ENCODE measurements at places on chromosomes 6 and 20.

DNA sequence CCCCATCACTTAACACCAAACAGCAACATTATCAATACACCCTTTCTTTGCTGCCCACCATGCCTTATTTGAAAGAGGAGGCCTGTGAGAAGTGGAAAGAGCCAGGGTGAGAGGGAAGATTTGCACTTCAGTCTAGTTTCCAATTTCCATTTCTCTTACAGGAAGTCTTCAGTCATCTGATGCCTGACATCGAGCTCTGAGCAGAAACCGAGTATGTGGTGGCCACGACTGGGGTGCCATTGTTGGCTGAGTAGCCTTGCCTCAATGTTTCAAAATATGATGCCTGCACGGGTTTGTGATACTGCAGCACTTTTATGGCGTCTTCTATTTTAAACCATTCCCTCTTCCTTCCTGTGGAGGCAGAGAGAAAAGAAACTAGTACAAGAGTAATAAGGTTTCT lies 39.8 kb upstream of the SMIM29 start:
- no peak for DNase-seq

DNA sequence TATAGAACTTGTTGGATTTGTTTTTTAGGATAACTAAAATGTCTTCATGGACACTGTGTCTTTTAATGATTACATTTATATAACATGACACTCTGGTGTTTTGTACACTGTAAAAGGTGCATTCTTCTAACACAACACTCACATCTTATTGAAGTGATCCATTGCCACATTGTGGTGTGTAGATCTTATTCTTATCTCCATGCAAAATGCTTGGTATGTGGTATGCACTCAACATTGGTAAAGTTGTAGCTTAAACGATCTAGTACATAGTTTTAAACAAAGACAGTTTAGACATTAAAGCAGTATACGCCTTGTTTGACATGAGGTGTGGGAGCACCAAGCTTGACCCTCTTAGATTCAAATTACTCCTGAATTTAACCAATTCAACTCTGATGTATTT lies 84.7 kb downstream of the SASH1 start:
- no peak for DNase-seq

DNA sequence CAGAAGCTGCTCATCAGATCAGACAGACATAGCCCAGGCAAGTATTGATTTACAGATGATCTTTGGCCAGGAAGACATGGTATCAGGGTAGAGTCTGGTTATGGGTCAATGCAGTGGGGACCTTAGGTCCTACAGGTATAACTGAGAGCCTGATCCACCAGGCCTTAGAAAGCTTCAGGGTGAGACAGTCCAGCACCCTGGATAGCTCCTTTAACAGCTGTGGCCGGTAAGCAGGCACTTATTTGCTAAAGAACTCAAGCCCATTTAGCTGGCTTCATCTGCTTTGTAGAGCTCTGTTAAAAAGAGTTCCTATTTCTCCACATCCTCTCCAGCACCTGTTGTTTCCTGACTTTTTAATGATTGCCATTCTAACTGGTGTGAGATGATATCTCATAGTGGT lies 39.6 kb downstream of the ESR1 start:
- DNase-seq: peak; percentile 75

DNA sequence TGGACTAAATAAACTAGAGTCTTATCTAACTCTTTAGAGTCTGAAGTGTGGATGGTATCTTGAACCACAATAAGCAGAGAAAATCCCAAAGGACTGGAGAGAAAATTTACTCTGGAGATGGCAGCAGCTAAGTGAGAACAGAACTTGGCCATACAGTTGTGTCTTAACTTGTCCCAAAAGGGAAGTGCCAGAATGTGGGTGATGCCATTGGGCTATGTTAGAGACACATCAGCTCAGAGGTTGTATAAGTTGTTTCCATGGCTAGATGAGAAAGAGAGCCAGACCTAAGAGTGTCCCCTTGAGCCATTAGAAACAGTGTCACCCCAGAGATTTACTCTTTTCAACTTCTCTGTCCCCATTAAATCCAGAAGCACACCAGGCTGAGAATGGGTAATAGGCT lies 36.2 kb downstream of the FOXO3 start:
- DNase-seq: no peak

DNA sequence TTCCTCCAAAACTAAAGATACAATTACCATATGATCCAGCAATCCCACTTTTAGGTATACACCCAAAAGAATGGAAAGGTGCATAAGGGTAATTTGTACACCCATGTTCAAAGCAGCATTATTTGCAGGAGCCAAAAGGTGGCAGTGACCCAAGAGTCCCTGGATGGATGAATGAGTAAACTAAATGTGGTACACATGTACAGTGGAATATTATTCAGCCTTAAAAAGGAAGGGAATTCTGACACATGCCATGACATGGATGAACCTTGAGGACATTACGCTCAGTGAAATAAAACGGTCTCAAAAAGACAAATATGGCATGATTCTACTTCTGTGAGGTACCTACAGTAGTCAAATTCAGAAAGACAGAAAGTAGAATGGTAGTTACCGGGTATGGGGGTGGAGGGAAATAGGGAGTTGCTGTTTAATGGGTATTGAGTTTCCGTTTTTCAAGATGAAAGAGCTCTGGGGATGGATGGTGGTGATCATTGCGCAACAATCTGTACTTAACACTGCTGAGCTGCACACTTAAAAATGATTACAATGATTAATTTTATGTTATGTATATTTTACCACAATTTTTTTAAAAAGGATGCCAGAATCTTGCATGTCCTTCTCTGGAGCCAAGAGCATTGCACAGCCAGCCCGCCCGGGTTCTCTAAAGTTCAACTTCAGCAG lies 518.9 kb upstream of the JARID2 start:
- DNase-seq: no peak

- DNase-seq: peak; percentile 82
Observed at GRCh38 chr20:63519668-63520503, 679 bp upstream of the PPDPF start.

- no peak for DNase-seq
Observed at GRCh38 chr6:30497714-30498113, 8.4 kb downstream of the HLA-E start.

DNA sequence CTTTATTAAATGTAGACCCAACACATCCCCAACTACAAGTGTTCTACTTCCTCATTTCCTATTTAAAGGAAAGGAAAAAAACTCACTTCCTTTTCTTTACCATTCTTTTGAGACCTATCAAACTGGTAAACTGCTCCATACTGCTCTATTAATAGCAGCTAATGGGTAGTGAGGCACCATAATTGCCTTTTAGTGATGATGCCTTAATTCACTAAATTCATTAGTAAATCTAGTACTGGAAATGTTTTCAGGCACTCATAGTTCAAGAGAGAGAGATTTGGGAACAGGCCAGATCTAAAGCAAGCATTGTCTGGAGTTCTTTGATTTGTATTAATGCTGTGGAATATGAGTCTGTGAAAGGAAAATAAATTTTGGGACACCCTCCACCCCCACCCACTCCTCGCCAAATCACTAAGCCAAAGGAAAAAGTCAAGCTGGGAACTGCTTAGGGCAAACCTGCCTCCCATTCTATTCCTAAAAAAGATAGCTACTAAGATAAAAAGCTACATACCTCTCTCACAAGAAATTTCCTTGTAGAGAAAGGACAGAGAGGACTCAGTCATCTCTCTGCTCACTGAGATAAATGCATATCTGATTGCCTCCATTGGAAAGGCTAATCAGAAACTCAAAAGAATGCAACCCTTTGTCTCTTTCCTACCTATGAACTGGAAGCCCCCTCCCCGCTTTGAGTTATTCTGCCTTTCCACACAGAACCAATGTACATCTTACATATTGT lies 13.6 kb upstream of the IBTK start:
- DNase-seq: no peak

DNA sequence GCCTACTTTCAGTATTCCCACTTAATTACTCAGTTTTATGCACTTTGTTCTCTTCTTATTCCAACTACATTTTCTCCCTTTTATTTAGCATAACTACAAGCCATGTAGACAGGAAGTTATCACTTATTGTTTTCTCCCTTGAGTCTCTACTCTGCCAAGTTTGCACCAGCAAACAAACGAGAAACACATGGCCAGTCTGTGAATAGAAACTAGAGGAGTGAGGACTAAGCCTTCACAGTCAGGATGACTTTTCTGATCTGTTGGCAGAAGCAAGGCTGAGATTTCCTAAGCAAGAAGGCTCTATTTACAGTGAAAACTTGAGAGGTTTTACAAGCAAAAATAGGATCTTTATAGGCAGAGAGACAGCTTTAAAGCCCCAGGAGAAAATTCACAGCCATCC lies 69.8 kb upstream of the TINAG start:
- no peak for DNase-seq

DNA sequence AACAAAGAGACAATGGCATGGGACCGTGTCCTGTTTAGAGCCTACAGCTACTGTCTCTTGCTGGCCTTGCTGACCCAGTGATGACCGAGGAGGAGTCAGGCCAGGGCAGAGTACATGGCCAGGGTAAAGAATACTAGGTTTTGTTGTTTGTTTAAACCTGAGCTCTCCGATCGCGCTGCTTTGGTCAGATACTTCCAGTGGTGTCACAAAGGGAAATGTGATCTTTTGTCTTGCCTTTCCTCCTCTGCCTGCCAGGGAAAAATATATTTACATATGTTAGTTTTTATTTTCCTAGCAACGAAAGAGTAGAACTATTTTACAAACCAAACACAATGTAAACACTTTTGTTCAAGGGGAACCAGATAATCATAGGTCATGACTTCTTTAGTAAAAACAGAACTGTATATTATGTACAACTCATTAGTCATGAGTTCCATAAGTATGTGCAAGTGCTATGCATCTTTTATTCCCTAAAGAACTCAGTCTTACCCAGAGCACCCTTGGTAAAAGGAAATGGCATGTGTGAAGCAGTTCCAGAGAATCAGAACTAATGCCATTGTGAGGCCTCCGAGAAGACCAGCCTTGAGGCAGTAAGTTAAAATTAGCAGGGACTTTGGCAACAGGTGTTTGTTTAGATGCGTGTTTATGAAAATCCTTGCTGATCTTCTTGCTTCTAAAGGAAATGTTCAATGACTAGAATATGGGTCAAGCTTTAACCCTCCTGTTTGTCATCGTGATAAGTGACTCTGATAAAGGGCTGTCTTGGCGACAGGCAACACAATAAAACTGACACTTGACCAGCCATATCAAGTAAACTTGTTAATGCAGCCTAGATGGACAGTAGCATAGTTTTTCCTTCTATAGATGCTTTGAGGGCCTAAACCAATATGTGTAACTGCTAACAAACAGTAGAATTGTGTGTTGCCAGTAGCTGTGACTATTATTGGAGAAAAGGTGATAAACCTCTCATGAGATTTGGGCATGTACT lies 204.6 kb downstream of the NKAIN2 start:
- DNase-seq: peak; percentile 17

GRCh38 chr6:7693827-7694226 lies 32.1 kb upstream of the BMP6 start:
- no peak for DNase-seq

- DNase-seq: no peak
Observed at GRCh38 chr6:38020593-38020992, 201.1 kb downstream of the ZFAND3 start.

DNA sequence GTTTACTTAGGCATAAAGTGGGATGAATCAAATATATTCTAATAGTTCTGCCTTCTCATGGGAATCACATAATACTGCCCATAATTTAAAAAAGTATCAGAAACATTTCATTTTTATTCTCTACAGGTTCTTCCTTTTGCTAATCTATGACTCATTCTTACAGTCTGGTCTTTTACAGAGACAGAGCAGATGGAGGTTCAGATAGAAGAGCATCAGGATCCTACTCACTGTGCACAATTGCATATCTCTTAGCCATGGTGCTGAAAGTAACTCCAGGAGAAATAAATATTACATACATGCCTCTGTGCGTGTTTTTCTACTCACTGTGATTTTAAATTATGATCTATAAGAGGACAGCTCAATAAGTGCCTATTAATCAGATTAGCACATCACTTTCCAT lies 16.3 kb upstream of the OR2B6 start:
- no peak for DNase-seq

DNA sequence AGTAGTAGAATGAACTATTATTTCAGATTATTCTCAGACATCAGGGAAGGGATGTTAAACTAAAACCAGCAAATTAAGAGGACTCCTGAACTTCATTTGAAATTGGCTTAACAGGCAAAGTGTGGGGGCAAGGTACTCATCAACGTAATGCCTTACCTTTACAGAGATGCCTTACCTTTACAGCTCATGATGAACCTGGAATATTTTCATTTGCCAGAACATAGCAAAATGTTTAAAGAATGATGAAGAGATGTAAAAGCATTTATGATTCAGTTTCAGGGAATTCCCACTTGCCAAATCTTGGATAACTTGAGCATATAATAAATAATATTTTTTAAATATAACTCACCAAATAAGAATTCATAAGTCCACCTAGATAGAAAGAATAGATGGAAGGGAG lies 207.5 kb downstream of the TINAG start:
- DNase-seq: no peak

DNA sequence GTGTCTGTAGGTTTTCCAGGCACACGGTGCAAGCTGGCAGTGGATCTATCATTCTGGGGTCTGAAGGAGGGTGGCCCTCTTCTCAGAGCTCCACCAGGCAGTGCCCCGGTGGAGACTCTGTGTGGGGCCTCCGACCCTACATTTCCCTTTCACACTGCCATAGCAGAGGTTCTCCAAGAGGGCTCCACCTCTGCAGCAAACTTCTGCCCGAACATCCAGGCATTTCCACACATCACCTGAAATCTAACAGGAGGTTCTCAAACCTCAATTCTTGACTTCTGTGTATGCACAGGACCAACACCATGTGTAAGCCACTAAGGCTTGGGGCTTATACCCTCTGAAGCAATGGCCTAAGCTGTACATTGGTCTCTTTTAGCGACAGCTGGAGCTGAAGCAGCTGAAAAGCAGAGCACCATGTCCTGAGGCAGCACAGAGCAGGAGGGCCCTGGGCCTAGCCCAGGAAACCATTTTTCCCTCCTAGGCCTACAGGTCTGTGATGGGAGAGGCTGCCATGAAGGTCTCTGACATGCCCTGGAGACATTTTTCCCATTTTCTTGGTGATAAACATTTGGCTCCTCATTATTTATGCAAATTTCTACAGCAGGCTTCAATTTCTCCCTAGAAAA lies 253.3 kb downstream of the ERMARD start:
- DNase-seq: peak; percentile 28

DNA sequence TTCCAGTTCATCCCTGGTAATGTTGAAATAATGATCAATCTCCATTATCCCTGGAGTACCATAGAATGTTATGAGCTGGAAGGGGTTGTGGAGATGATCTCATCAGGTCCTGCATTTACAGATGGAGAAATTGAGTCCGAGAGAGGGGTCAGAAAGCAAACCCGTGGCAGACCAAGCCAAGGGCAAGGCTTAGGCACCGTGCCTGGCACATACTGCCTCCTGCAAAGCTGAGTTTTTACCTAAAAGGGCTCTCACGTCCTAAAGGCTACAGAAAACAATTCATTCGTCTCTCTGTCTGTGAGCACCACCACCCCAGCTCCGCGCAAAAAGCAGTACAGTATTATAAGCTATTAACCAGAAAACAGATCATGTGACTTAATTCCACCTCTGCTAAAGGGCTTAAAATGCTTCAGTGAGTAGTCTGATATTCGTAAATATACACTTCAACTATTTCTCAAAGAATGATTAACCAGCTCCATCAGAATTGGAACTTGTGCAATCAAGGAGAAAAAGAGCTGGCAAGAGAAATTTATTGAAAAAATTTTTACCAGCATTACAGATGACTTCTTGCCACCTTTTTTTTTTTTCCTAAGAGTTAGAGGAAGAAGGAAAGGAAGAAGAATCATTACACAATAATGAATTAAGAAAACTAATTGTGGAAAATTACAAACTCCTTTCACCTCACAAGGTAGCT lies 3.4 kb upstream of the PARD6B start:
- DNase-seq: no peak
